ENCODE measurements at places on chromosomes 13 and 19.

DNA sequence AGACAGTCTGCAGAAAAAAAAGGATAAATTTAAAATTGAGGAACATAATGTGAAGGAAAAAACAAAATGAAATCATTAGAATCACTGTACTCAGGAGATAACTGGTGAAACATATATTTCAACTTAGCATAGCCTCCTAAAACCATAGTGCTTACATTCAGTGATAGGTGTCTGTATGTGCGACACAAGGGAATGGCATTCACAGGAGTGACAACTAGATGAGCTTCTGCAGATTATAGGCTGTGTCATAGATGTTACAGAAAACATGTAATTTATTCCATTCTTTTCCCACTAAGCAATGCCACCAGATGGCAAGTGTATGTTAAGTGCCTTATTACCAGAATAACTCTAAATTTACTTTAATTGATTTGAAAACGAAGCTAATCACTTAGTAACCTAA lies 960.0 kb upstream of the PCDH20 start:
- no peak for DNase-seq

DNA sequence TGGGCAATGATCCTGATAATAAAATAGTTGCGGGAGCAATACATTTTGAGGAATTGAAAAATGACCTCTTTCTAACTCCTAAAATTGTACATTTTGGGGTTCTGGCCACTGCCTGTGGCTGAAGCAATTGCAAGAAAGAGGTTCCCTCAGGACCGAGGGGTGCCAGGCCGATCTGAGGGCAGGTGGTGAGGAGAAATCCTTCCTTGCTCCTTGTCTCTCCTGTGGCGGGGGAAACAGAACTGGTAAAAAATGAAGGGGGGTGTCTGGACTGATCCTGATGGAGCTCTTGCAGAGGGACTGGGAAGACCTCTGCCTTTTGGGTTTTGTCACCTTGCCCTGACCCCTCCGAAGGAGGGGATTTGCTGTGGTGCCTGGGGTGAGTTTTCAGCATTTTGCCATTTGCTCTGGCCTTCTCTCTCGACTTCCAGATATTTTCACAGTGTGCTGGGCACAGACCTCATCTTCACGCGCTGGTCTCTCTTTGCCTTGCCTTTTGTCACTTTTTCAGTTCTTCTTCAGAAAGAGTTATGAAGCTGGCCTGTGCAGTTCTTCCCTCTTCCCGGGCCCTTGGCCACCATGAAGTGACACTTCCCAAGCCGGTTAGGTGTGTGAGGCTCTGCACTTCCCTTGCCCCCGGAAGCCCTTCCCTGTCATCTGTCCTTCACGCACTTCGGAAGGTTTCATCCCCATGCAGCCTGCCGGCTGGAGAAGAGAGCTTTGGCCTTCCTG lies 22.2 kb downstream of the NFIX start:
- no peak for DNase-seq

GRCh38 chr13:31179754-31180153 lies 18.1 kb upstream of the HSPH1 start:
- no peak for DNase-seq

DNA sequence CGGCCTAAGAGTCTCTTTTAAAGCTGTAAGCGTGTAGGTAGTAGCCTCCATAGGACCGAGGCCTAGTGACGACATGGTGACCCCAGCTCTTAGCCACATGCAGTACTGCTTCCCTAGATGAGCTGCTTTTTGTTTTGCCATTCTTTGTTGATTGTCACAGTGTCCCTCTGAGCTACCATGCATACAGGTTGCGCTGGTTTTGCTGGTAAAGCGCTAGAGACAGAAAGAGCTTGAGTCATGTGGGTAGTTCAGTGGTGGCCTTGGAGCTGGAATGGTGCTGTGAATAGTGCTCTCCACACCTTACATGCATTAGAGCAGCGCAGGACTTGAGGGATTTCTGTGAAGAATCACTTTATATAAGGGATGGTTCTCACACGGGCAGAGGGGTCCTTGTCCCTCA lies 5.1 kb downstream of the HNRNPM start:
- no peak for DNase-seq

- DNase-seq: no peak
Observed at GRCh38 chr13:102654756-102655155, 40.1 kb downstream of the METTL21C start.

DNA sequence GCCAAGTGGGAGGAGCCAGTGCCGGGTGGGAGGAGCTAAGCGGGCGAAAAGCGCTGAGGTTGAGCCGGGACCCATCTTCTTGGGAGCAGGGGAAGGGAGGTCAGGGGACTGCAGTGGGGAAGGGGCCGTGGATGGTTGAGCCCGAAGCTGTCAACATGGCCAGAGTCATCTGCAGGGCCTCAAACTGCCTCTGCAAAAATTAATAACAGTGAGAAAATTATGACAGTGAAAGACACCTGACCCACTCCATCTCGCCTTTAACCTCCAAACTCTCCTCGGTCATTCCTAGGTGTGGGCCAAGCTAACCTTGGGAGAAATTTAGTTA lies 30.1 kb downstream of the ZNF557 start:
- DNase-seq: no peak

- no peak for DNase-seq
Observed at GRCh38 chr19:11227195-11227886, 12.1 kb upstream of the ANGPTL8 start.

DNA sequence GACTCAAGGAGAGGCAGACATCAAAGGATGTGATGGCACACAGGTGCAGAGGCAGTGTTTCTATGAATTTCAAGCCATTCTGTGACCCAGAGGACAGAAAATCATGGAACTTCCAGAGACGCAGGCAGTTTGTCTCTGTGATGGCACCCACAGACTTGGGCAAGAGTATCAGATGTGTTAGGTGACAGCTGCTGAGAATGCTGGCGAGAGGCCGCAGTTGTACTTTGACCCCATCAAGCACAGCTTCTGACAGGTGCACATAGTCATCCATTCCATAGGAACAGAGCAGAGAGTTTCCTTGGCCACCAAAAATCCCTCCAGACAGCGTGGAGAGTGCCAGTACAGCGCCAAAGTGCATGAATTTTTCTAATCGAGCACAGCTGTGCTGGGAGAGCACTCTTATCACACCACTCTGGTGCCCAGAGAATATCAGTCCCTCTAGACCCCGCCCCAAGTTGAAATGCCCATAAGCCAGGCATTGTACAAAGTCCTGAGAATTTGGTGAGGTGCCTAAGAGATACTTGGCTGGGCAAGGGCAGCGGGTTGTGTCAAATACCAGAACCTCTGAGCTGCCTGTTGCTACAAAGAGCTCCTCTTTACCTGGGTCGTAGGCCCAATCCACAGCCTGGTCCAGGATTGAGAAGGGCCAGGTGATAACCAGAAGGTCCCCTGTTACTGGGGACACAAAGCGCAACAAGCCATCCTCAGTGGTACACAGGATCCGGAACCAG lies 12.4 kb downstream of the WDR87 start:
- no peak for DNase-seq

DNA sequence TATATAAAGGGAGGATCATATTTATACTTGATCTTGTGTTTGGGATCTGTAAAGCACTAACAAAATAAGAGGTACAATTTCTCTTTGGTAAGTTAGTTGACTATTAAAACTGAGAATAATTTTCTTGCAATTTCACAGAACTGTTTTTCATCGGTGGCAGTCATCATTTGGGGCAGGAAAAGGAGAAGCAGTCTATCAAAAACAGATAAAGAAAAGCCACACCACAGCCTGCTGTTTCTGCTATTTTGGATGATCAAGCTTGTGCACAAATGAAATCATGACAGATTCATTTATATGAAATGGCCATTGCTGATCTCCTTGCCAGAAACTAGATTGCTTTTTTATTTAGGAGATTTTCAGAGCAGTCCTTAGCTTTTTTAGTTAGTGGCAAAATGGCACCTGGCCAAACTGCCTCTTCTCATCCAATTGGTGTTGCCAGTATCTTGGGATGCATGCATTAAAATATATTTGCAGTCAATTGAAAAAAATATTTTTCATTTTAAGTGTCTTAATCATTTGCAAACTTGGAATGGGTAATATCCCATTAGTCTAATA lies 326.0 kb downstream of the HS6ST3 start:
- no peak for DNase-seq

DNA sequence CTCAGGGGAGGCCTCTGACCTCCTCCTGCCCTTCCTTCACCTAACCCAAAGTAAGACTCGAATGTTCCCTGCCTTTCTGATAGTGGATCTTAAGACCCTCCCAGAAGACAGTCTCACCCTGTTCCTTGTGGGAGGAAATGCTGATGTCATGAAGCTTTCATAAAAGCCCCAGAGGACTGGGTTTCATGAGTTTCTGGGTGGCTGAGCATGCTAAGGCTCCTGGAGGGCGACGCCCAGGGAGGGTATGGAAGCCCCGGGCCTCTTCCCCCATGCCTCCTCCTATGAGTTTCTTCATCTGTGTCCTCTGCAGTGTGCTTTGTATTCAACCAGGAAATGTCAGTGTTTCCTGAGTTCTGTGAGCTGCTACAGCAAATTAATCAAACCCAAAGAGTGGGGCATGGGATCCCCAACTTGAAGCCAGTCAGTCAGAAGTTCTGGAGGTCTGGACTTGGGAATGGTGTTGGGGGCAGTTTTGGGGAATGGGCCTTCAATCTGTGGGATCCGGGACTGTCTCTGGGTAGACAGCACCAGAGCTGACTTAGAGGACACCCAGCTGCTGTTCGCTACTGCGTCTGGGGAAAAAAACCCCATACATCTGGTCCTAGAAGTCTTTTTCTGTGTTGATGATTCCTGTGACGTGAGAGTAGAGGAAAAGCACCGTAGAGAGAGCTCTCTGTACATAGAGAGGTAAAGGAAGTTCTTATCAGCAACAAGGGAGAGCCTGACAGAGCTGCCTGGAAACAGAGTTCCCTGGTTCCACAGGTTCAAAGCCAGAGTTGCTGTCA lies 2.0 kb upstream of the LILRB2 start:
- DNase-seq: no peak

DNA sequence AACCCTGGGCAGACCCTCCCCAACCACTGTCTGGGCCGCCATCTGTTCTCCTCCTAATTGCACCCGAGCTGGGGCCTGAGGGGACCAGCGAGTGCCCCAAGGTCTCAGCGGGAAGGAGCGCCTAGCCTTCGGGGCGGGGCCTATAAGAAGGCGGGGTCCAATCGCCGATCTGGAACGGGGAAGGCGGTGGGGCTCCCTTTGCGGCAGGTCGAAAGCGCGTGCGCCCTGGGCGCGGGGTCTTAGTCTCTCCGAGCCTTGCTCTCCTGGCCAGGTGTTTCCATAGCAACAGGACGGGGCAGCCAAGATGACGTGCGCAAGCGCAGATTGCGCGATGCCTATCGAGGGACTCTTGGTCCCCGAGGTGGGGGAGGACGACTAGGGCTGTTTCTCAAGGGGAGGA lies 2.8 kb downstream of the MAST1 start:
- DNase-seq: no peak

- no peak for DNase-seq
Observed at GRCh38 chr19:29445246-29445645, 80.5 kb upstream of the VSTM2B start.

DNA sequence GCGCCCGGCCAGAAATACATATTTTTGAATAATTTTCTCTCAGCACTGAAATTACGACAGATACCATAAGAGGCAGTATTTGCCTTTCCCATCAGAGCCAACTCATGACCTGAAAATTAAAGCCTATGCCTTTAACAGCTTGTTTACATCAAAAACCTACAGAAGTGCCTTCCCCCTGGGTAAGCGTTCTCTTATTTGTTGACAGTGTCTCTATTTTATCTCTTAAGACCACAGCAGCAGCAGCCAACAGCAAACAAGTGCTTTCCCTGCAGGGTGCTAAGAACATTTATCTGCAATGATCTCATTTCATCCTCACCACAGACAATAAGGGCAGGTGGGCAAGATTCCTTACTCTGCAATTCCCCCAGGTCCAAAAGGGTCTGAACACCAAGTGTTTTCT lies 6.0 kb downstream of the AKAP8L start:
- DNase-seq: no peak

DNA sequence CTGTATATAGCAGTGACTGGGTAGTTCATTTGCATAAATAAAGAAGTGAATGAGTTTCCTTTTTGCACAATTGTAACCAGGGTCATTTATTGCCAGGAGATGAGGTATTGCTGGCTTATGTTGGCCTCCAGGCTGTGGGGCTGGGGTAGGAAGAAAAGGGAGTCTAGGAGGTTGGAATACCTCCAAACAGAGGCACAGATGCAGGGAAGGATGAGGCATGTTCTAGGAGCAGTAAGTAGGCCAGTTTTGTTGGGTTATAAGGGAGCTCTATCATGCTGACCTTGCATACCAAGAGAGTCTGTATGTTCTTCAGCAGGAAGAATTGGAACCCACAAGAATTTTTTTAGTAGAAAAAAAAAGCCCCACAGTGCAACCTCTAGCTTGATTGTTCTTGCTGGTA lies 17.2 kb upstream of the CYSLTR2 start:
- DNase-seq: no peak

- DNase-seq: no peak
Observed at GRCh38 chr13:99190147-99190985, 10.3 kb upstream of the UBAC2 start.

DNA sequence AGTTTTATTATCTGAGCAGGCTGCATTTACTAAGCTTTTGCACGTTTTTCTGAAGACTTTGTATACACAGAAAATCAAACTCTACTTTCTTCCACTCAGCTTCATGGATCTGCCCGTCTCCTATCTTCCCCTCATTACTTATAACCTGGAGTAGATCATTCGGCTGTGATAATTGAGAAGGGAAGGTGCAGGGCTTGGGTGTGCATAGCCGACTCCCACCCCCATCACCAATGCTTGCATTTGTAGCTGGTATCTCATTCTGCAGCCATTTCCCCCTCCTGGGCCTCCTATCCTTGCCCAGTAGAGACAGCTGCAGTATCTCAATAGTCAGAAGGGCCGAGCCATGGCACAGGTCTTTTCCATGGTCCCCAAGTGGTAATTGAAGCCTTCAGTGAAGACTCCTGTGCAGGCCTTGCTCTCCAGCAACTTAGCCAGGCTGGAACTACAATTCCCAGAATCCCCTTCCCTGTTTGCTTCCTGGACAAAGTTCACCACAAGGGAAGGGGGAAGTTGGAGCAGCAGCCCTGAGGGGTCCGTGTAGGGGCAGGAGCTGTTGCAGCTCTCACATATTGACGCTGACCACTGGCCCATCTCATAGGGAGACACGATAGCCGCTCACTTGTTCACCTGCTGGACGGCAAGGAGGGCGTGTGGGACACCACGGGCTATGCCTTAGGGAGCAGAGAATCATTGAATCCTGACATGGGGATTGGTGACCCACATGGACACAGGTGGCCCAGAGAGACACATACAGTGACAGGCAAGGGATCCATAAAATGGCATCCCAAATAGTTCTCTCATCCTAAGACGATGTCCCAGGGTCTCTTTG lies 2.1 kb upstream of the SIGLEC8 start:
- no peak for DNase-seq

DNA sequence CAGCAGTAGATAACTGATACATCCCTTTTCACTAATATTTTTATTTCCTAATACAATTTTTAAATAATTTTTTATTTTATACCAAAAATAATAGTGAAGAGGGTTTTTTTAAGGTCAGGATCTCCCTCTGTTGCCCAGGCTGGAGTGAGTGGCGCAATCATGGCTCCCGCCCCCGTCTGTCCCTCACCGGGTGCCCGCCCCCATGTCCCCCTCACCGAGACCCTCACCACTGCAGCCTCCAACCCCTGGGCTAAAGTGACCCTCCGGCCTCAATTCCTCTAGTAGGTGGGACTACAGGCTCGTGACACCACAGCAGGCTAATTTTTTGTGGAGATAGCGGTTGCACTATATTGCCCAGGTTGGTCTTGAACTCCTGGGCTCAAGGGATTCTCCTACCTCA lies 17.8 kb upstream of the ZNF846 start:
- DNase-seq: no peak

Measured in bone marrow (tissue), 2 donors.